Breast epithelium (tissue), 4 donors: ENCODE measurements at places on chromosomes 5 and 9. TPM values are rescaled to one million over a fixed set of nuclear protein-coding genes. Genes with fewer than 3 reads are reported as not detected.
A peak's percentile ranks its signal among the peaks of the same experiment; 100 is the strongest.

The ARHGEF37 gene
- 54.4 TPM for total RNA-seq

The ENC1 gene
- 13.8 TPM for total RNA-seq

The F2RL2 gene
- under 0.01 TPM for total RNA-seq

The CXCL14 gene
- total RNA-seq: 45.5 TPM

The CD274 gene
- total RNA-seq: 2.9 TPM

The PCDHA10 gene
- total RNA-seq: 4.9 TPM

The CCL19 gene
- 5.6 TPM for total RNA-seq

The PDE6A gene
- total RNA-seq: not detected

The CD14 gene
- 46.9 TPM for total RNA-seq

GRCh38 chr9:70923961-70924360 lies 197.5 kb downstream of the TRPM3 start:
- DNase-seq: no peak

- no peak for DNase-seq
Measured at GRCh38 chr9:115046824-115047223, 71.1 kb downstream of the TNC start.

DNA sequence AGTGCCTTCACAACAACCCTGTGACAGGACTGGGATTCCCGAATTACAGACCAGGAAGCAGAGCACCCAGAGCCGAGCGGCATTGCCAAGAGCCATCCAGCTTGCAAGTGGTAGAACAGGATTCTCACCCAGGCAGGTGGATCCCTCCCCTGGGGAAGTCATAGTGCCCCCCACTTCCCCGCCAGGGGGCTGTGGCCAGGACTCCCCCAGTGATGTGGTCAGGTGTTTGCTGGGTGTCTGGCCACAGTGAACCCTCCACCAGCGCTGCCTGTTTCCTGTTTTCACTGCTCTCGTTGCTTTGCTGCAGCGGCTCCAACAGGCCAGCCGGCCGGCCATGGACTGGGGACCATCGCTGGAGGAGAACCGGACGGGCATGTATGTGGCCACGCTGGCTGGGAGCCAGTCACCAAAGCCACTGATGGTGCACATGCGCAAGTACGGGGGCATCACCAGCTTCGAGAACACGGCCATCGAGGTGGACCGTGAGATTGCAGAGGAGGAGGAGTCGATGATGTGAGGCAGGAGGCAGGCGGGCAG lies 19.3 kb downstream of the SLC6A7 start:
- no peak for DNase-seq

DNA sequence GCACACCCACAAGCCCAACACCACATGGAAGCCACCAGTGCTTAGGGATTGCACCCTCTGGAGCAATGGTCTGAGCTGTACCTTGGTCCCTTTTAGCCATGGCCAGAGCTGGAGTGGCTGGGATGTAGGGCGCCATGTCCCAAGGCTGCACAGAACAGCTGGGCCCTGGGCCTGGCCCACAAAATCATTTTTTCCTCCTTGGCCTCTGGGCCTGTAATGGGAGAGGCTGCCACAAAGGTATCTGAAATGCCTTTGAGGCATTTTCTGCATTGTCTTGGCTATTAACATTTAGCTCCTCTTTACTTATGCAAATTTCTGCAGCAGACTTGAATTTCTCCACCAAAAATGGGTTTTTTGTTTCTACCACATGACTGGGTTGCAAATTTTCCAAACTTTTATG lies 117.6 kb downstream of the SPOCK1 start:
- no peak for DNase-seq

- no peak for DNase-seq
Measured at GRCh38 chr9:80435591-80435990, 863.8 kb downstream of the TLE4 start.

DNA sequence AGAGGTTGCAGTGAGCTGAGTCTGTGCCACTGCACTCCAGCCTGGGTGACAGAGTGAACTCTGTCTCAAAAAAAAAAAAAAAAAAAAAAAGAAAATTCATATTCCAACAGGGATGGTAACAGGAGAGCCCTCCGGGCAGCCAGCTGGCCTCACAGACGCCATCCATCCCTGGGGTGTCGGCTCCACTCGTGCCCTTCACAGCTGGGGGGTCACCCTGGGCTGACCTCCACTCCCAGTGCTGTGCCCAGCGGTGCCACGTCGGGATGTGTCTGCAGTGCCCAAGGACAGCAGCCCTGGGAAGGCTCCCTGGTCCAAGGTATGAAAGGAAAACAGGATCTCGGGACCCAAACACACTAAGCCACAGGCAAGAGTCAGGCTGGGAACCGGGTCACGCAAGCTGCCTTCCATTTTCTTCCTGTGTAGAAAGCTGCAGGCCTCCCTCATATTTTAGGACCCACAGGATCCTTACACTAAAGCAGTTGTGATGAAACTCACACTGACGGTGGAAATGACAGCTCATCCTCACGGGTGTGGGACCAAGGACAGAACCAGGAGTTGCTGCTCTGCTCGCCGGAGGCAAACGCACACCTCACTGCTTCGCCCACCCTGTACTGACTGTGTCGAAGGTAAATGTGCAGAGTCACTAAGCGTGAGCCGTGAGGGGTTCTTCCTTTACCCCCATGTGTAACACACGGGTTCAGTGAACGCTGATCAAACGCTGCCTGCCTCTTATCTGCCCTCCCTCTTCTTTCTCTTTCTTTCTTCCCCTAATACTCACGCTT lies 5.3 kb downstream of the SLC12A7 start:
- DNase-seq: no peak

- no peak for DNase-seq
Measured at GRCh38 chr9:129124506-129125069, 13.4 kb downstream of the PTPA start.

- DNase-seq: no peak
Measured at GRCh38 chr9:70405808-70406433, 8.5 kb downstream of the KLF9 start.

DNA sequence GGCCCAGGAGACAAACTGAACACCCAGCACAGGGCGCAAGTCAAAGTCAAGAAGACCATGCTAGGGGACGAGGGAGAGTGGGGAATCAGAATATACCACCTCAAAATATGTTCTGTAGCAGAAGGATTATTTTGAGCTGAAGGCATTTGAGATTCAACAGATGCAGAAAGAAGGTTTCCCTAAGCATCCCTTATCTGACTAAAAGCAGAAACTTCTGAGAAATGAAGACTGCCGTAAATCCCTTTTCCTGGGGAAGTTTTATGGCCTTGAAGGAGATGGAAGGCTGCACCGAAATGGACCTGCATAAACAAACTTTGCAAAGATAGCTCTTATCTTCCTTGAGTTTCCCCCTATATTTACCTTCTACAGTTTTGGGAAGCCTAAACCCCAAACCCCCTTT lies 72.8 kb downstream of the PTTG1 start:
- DNase-seq: no peak

DNA sequence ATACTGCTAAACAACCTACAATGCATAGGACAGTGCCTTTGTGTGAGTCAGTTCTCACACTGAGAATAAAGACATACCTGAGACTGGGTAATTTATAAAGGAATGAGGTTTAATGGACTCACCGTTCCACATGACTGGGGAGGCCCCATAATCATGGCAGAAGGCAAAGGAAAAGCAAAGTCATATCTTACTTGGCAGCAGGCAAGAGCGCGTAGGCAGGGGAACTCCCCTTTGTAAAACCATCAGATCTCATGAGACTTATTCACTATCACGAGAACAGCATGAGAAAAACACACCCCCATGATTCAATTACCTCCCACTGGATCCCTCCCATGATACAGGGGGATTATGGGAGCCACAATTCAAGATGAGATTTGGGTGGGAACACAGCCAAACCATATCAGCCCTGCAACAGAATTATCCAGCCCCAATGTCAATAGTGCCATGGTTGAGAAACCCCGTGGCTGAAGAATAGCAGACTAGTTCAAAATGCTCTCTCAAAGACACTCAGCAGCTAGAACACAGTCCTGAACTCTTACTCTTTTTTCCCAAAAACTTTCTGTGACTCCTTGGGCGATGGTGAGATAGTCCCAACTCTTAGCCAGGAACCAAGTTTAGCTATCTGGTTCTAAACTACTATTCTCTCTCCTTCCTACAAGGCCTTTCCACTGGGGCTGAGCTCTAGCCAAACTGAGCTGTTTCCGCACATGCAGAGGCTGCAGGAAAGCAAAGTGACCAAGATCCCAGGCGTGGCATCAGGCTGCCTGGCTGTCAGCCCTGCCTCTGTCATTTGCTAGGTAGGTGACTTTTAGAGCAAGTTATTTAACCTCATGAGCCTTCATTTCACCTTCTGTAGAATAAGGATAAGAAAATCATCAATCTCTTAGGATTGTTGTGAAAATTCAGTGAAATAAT lies 21.7 kb downstream of the FAT2 start:
- DNase-seq: no peak

DNA sequence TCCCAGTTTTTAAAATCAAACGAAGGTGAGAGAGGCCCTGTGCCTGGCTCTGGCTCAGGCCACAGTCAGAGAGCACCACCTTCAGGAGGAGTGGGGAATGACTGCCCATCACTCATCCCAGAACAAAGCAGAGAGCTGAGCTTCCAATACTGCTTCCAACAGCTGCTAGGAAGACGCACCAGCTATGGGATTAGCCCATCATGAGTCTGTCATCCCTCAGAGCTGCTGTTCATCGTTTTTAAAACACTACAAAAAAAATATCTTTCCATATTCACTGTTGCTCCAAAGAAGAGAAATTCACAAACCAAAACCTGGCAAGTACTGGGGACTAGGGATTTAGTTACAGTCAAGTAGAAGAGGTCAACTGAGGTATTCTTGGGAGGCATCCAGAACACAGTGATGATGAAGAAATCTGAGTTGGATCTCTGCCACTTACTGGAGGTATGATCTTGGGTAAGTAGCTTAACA lies 102.4 kb downstream of the CDK5RAP2 start:
- DNase-seq: no peak

DNA sequence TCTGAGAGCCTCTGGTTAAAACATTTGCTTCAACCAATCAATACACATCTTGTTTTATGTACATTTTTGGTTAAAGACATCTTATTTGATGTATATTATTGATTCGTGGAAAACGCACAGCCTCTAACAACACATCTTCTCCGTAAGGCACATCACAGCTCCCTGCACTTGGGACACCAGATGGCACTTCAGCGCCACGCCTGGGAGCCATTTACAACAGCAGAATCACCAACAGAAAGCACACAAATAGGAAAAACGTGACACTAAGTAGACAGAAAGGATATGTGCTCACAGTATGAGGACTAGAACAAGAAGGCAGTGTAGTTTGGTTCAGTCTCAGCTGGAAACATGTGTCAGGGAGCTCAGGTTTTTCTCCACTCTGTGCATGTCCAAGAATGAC lies 199.7 kb downstream of the ROR2 start:
- DNase-seq: no peak

GRCh38 chr5:93570294-93571113 lies 10.5 kb downstream of the NR2F1-AS1 start:
- DNase-seq: no peak

DNA sequence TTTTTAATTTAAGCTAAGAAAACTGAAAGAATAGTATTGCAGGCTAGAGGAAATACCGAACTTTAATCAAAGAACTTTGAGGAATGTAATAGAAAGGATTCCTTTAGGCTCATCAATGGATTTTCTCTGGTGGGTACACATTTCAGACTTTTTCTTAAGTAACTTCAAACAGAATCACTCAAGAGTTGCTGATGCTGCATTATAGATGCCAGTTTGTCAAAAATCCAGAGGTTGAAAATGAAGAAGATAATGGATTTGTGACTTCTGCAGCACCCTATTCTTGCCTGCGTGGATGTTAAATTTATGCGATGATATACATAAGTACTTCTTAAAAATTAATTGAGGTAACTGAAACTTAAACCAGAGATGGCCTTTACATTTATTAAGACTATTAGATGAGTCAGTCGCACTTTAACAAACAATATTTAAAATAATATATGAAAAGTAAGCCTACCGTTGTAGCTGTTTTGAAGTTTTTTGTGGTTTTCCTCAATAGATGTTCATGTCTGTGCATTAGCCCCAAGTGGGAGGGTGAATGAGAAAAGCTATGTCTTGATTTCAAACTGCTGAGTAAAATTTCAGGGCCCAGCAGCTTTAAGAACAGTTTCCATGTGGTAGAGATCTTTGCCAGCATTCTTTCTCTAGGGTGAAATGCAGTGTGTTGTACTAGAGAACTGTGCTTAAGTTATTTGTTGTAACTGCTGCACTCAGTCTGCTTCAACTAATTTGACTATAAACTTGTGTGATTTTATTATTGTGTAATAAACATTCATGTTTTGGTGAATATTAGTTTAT lies at the start of gene OGN:
OGN (minus strand) TSS at position 537 of the 795 bp plus-strand sequence. CDS start 1,171 bp downstream, outside the sequence.
- no peak for DNase-seq

DNA sequence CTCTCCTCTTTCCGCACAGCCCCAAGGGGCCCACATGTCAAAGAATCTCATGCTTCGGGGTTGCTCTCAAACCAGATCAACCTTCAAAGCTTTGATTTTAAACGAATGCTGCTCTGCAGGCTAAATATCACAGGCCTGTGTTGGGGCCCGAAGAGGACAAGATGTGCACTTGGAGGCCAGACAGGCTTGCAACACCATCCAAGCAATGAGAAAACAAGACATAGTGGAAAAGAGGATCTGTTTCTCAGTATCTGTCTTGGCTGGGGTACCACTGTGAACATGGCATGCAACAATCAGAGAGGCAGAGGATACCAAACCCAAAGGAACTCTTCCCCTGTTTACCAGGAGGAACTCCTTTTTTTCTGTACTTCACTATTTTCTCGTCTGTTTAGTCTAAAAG lies 321.8 kb downstream of the SLIT3 start:
- DNase-seq: no peak

- DNase-seq: no peak
Measured at GRCh38 chr5:126851501-126852011, 74.6 kb downstream of the LMNB1 start.

GRCh38 chr9:129900263-129901027 lies 65.2 kb downstream of the USP20 start:
- no peak for DNase-seq

GRCh38 chr9:111483858-111484571 lies at the start of gene ECPAS:
ECPAS (minus strand) TSS chr9:111484383; CDS start chr9:111472918, 11,465 bp downstream.
- DNase-seq: peak; percentile 57

DNA sequence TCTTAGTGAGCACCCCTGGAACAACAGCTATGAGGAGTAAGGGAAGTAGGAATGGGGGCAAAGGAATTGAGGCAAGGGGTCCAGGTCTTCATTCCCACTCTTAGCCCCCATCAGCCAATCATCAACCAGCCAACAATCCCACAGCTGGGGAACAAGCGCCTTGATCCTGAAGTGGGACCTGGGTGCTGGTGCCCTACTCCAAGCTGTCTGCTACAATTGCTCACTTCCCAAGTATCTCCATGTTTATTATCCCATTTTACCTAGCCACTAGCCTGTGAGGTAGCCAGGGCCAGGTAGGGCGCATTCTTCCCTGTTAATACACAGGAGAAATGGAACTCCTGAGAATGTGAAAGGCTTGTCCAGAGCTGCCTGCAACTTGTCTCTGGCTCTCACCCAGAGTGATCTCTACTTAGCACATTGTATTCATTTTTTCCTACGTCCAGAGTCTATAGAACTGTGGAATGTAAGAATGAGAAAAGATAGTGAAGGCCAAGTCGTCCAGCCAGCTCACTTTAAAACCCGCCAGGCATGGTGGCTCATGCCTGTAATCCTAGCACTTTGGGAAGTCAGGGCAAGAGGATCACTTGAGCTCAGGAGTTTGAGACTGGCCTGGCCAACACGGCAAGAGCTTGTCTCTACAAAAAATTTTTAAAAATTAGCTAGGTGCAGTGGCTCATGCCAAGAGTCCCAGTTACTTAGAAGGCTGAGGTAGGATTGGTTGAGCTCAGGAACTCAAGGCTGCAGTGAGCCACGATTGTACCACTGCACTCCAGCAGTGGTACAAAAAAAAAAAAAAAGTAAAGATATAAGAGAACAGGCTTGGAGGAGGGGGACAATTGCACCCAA lies 6.2 kb upstream of the DNAJC18 start:
- peak; percentile 53 for DNase-seq
